Activated CD8-positive, alpha-beta T cell treated with anti-CD3 and anti-CD28 coated beads for 36 hours (primary cell): ENCODE measurements at places on chromosomes 2 and 18. TPM values are rescaled to one million over a fixed set of nuclear protein-coding genes. Genes with fewer than 3 reads are reported as not detected.
A peak's percentile ranks its signal among the peaks of the same experiment; 100 is the strongest.

- DNase-seq: no peak
Observed at GRCh38 chr2:112335600-112335999, 60.2 kb downstream of the ZC3H6 start.

GRCh38 chr2:214484239-214484638 is 73.4 kb downstream of the VWC2L start:
- DNase-seq: no peak

DNA sequence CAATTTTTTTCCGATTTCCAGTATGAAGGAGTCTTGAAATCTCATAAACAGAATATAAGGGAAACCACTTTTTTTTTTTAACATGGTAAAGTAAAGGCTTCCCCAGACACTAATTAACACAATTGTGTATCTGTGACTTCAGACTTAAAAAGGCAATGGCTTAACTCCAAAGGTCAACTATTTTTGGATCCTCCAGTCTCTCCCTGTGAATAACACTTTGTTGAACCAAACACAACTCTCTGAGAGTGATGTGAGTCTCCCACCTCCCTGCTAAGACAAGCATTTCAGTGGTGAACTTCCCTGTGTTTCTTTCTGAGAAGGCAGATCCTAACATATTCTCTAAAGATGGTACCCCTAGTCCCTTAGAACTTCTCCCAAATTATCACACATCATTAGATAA is 219.6 kb upstream of the RBBP8 start:
- no peak for DNase-seq

Gene PPP1R1C
- total RNA-seq: not detected

GRCh38 chr18:45611943-45612342 is 3.3 kb upstream of the SLC14A2 start:
- DNase-seq: no peak

DNA sequence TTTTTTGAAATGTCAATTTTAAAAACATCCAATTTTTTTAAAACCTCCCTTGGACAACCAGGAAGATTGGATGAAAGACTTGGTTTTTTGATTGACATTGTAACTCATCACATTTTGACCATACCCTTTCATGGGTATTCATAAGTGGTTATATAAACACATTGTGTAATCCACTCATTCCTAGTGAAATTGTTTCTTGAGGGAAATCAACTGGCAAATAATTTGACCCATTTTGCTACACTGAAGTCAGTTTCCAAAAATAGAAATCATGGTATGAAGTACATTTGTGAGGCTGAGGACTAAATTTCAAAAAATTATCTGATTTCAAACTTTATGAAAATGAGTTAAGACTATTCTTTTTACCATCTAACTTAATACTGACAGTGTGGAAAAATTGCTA is 31.5 kb downstream of the FBXO48 start:
- no peak for DNase-seq

Gene E2F6
- total RNA-seq: 9.8 TPM

DNA sequence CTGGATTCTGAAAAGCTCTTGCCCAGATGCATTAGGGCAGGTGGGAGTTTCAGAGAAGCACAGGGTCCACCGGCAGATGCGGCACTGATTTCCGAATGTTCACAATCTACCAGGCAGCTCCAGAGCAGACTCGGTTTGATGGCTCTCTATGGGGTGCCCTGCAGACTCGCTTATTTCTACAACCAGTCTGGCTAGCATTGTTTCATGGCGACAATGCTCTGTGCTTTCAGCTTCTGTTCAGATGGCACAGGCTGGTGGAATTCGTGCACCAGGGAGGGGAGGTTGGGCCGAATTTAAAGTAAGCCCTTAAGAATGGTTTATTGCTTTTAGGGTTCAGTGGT is 9.9 kb downstream of the MYT1L start:
- DNase-seq: no peak

- no peak for DNase-seq
Observed at GRCh38 chr18:54961016-54961423, 1.8 kb upstream of the CCDC68 start.

Gene NGEF
- not detected for total RNA-seq

DNA sequence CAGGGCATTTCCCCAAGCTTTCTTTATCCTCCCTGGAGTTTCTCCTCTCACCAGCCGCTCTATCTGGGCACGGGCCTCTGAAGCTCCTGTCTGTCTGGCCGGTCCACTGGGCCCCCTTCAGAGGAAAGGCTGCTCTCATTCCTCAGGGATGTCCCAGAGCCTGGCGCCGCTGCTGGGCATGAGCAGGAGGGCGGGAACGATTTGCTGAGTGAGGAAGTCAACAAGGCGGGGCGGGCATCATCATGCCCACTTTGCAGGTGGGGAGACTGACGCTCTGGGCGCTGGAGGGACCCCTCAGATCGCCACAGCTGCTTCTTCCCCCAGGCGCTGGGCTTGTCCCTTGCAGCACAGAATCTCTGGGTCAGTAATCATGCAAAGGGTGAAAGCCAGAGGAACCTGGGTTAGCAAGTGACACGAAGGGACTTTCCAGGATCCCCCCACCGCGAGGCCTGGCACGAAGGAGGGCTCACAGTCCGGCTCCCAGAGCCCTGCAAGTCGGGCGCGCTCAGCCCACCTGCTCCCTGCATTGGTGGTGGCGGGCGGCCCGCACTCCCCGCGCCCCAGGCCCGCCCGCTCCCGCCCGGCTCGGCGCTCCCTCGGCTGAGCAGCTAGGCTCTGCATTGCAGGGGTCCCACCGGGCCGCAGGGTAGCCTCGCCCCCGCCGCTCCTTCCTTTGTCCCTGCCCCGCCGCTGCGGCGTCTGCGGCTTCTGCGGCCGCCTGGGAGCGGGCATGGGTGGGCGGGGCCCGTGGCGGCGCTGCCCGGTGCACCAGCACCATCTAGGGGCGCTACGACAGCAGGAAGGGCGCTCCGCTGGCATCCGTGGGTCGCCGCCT is 157.8 kb downstream of the CYRIA start:
- peak; percentile 10 for DNase-seq
